Keratinocyte (primary cell): ENCODE measurements at places on chromosomes 13 and 19. TPM values are rescaled to one million over a fixed set of nuclear protein-coding genes. Genes with fewer than 3 reads are reported as not detected.

- DNase-seq, result no peak
Measured at GRCh38 chr19:32067685-32068084, 277.7 kb upstream of the ZNF507 start.

DNA sequence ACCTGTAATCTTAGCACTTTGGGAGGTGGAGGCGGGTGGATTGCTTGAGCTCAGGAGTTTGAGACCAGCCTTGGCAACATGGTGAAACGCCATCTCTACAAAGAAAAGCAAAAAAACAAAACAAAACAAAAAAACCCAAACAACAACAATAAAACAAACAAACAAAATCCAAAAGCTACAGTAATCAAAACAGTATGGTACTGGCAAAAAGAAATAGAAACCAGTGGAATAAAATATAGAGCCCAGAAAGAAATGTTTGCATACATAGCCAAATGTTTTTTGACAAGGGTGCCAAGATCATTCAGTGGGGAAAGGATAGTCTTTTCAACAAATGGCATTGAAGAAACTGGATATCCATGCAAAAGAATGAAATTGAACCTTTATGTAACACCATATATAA lies 11.5 kb downstream of the CEACAM1 start:
- DNase-seq, result no peak

- DNase-seq, result no peak
Measured at GRCh38 chr19:12969292-12969988, at the start of gene DAND5. DAND5 (plus strand) TSS chr19:12969576; CDS start chr19:12969661, 85 bp downstream.

DNA sequence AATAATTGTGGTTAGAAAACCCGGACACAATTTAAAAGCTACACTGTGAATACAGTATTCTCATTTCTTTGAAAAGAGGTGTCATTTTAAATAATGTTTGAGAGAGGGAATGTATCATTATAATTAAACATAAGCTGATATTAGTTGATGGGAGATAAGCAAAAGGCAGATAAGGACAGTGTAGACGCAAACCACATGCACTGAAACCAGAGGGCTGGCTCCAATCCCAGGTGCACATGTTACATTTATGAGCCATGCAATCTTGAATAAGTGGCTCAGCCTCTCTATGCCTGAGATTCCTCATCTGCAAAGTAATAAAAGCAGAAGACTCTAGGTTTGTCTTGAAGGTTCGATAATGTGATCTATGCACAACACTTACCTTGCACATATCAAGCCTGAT lies 238.7 kb downstream of the EFNB2 start:
- DNase-seq, result no peak

- DNase-seq, result no peak
Measured at GRCh38 chr13:52393572-52394357, 12.2 kb downstream of the THSD1 start.

Gene KLK15
- polyA plus RNA-seq, result not detected in 3 replicates

Gene NXNL1
- not detected in 3 replicates for polyA plus RNA-seq

DNA sequence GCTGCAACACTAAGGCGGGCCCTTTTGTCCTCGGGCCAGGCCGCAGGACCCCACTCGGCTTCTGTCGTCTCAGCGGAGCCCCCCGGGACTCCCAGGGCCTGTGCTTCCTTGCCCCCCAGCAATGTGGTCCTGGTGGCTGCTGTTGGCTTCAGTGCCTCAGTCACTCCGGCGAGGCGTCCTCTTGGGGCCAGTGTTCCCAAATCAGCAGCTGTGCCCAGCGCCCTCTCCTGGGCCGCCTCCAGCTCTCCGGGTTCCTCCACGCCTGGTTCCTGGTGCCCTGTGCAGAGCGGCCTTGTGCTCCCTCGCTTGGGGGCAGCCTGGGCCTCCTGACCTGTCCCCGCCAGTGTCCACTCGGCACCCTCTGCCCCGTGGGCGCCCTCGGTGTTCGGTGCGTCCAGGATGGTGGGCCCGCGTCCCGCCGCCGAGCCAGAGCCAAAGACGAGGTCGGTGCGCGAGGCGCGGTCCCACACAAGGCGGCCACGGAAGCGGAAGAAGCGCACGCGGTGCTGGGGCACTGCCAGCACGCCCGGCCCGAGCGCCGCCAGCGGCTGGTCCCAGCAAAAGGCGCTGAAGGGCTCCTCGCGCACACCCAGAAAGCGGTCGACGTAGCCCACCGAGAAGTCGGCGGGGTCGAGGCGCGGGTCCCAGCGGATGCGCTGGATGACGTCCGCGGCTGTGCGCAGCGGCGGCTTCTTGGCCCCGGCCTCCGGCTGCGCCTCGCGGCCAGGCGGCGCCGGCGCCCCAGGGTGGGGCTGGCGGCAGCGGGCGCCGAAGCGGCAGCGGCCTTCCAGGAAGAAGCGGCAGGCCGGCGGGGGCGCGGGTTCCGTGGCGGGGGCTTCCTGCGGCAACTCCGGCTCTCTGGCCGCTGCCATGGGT lies 685 bp downstream of the LENG9 start:
- no peak for DNase-seq

Gene CEACAM7
- not detected in 3 replicates for polyA plus RNA-seq
